ENCODE measurements at places on chromosomes 6 and 20.

DNA sequence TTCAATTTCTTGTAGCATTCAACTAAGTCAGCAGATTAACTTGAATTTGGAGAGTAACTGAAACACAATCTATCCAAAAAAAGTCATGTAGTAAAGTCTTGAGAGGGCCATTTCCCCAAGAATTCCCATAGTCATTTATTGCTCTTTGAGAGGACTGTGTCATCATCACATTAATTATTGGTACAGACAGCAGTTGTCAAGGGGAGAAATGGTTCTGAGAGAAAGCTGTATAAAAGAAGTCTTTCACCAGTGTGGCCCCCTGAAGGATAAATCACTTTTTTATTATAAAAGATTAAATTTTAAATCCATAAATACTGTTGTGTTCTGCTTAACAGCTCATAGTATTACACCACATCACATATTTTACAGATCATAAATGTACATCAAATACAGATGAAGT lies 111.5 kb downstream of the KHDRBS2 start:
- DNase-seq = no peak

DNA sequence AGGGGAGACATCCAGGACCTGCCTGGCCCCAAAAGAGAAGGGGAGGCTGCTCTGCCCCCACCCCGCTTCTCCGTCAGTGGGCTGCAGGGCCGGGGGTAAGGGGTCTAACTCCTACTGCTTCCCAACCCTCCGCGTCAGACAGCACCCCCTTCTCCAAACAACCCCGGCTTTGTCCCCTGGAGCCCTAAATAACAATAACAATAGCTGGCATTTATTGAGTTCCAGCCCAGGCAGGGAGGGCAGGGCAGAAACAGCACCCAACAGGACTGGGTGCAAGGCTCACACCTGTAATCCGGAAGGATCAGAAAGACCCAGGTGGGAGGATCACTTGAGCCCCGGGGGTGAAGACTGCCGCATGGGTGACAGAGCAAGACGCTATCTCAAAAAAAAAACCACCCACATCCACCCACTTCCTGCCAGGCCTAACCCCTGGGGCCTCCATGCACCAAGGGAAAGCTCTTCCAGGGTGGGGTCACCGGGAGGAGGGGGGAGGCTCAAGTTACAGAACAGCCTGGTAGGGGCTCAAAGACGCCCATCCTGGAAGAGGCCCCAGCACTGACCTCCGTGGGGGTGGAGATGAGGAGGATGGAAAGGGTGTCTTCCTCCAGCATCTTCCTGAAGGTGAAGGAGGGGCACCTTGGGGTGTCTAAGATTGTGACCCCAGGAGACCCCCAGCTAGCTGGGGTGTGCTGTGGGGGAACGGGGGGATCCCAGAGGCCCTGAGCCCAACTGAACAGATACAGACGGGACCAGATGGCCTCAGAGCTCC lies 1.3 kb upstream of the FNDC11 start:
- no peak for DNase-seq

GRCh38 chr20:47612670-47613069 lies 111.0 kb downstream of the NCOA3 start:
- no peak for DNase-seq

DNA sequence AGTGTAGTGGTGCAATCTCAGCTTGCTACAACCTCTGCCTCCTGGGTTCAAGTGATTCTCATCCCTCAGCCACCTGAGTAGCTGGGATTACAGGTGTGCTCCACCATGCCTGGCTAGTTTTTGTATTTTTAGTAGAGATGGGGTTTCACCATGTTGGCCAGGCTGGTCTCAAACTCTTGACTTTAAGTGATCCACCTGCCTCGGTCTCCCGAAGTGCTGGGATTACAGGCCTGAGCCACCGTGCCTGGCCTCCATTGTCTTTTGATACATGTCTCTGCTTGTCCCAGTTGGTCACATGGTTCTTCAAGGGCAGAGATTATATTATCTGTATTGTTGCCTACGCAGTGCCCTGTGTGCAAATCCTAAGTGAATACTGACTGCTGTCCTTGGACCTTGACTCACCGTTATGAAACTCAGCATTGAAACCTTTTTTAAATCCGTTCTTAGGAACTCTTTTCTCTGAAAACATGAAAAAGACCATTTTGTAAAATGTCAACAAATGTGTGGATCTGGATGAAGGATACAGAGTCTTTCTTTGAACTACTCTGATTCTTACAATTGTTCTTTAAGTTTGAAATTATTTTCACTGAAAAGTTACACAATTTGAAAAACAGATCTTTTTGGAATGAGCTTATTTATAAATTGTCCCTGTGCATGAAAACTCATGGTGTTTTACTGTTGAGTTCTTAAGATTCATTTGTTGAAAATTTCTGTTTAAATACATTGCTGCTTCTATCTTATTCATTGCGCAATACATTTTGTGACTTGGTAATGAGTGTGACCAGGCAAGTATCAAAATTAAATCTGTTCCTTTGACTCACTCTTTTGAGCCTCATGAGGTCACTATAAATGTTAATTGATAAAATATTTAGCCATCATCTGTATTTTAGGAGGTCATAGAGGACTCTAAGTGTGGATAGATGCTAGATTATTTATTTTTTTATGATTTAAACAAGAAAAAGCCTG lies 293.5 kb downstream of the UTRN start:
- DNase-seq = no peak

DNA sequence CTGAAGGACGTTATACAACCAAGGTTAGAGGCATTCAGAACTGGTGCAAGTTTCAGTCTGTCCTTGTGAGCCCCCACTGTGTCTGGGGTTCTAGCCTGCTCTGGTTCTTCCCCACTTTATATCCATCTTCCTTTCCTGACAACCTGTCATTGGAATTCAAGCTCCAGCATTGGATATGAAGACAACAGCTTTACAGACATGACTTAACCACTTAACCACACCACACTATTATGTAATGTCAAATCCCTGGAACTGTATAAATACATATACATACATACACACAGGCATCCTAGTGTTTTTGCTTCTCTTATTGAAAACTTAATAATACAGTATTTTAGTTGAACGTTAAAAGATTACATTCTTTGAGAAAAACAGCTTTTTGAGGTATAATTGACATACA lies 217.9 kb upstream of the SGK1 start:
- DNase-seq = no peak

GRCh38 chr6:31794866-31795615 lies 511 bp downstream of the VARS1 start:
- no peak for DNase-seq

DNA sequence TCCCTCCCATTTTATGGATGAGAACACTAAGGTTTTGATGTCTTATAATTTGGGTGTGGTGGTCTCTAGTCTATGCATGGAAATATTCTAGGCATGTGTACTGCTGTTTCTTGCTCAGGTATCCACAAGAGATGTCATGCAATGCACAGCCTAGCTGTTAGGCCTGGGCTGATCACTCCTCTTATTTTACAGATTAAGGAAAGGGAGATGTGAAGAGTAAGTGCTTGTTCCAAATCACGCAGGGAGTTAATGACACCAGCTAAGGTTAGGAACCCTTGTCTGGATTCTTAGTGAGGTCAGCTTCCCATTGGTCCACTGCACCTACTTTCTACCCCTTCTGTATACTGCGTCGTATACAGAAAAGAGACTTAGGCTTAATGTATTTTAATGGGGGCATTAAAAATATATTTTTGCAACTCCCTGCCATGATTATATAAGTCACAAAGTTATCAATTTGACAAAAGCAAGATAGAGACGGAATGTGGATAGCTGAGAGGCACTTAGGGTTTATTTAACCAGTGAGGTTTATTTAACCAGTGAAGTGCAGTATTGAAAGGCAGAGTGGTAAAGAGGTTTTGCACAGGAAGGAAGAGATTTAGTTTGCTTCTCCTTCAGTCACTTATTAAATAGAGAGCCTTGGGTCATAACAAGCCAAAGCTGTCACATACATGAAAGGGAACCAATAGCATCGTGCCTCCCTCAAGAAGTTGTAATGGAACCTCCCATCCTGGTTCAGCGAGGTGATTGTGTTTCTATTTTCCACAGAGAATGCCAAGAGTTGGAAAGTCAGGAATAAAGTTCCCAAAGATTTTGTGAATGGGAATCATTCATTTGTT lies 95.0 kb upstream of the FAM184A start:
- no peak for DNase-seq

GRCh38 chr20:2509468-2509781 lies 710 bp upstream of the ZNF343 start:
- DNase-seq = no peak

DNA sequence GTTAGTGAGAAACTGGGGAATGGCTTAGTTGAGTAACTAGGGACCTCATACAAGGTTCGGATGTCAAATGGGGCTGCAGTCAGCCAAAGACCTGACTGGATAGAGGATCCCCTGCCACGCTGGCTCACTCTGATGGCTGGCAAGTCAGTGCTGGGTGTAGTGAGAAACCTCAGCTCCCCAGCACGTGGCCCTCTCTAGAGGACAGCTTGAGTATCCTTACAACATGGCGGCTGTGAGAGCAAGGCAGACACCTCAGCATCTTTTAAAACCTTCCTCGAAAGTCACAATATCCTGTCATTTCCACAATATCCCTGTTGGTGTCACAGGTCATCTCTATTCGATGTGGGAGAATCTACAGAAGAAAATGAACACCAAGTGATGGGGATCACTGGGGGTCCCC lies 26.7 kb upstream of the IPCEF1 start:
- no peak for DNase-seq

Data from DMS 273 treated with DMSO at 0.1 percent for 48 hours (cell line).